ENCODE measurements at places on chromosomes 7 and 10.

- DNase-seq: no peak
These were observed at the start of gene VOPP1 for GRCh38 chr7:55572378-55573233. Gene VOPP1 (minus strand): TSS chr7:55572502. CDS start chr7:55572324, 178 bp downstream.

GRCh38 chr7:130945411-130945811 is 211.4 kb upstream of the KLF14 start:
- no peak for DNase-seq

- DNase-seq: no peak
These were observed 7.5 kb upstream of the EBF3 start for GRCh38 chr10:129971381-129972144.

DNA sequence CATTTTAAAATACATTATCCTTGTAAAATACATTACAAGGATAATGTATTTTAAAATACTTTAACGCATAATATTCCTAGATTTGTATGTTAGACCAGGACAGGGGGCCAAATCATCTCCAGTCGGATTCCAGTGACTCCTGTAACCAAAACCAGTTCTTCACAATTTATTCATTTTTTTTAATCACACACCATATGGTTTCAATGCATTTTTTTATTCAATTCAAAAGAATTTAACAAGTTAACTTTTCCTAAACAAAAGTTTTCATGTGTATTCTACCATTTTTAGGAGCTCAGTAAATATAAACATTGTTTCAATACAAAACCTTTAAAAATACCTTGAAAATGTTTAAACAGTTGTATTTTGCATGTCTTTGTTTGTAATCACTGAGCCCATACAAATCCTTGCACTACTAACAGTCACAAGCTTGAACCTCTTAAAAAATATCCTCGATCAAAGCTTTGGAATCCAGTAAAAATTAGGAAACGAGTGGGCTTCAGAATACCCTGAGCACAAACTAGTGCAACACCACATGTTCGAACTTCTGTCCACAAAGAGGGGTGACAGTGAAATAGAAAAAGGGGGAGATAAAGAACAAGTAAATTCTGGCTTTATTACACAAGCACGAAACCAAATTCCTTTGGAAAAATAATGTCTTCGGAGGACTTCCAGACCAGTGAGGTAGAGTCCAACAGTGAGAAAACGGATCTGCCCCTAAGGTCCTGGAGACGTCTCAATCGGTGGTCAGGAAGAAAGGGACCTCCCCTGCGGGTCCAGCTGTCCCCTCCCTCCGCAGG is 1.6 kb downstream of the CCDC71L start:
- no peak for DNase-seq

DNA sequence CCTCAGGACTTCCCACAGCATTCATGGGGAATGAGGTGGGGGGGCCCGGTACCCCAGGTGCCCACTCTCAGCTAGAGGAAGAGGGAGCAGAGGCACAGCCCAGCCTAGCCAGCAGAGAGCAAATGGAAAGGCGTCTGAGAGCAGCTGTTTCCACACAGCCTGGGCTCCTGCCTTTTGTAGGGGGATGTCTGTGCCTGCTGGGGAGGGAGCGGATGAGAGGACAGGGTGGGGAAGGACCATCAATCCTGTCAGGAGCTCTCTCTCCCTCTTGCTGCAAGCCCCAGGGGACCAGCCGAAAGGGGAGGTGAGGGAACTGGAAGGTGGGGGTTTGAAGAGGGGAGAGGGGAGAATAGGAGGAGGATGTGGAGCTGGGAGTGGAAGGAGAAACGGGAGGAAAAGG is at the start of gene PKD2L1:
PKD2L1 (minus strand) TSS at position 150 of the 400 bp plus-strand sequence; CDS start at position 25, 125 bp downstream.
- no peak for DNase-seq

GRCh38 chr7:95536656-95537311 is 51.0 kb downstream of the ASB4 start:
- DNase-seq: no peak

- DNase-seq: no peak
These were observed 10.0 kb downstream of the CYP3A43 start for GRCh38 chr7:99837649-99838361.

DNA sequence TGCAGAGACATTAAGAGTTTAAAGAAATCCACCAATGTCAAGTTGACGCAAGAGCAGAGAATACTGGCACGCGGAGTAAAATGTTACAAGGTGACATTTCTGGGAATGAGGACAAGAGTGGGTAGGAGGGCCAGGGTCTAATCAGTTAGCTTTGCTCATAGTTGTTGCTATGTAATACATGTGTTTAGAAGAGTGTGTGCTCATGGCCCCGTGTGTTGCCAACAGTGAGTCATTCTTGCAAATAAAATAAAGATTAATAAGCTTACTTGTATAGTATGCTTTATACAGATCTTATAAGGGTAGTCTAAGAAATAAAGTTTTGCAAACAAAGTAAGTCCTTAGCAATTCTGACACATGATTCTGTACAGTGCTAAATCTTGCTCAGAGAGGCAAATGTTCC is 64.5 kb downstream of the DNMBP start:
- DNase-seq: no peak

DNA sequence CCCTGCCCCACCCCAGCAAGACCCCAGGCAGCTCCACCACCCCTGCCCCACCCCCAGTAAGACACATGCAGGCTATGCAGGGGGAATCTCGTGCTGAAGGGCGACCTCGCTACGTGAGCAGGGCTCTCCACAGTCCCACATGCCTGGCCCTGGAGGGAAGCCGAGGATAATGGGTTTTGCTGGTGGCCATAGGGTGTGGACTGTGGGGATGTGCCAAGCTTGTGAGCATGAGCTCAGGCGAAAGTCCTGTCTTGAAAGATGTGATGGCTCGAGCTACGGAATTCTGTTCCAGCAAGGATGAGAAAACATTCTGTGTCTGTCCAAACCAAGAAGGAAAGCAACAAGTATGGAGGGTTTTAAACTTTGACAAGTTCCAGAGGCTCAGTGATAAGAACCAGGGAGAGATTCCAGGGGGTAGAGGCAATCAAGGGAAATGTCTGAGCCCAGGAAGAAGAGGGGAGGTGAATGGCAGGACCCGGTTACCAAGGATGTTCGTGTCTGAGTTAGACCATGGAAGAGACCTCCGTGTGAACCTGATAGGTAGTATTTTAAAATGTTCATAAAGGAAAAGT is 63.1 kb downstream of the PYROXD2 start:
- DNase-seq: no peak

Measured in chondrocyte (in vitro differentiated cells).